ENCODE measurements at places on chromosomes 2 and 18. TPM values are rescaled to one million over a fixed set of nuclear protein-coding genes. Genes with fewer than 3 reads are reported as not detected.

DNA sequence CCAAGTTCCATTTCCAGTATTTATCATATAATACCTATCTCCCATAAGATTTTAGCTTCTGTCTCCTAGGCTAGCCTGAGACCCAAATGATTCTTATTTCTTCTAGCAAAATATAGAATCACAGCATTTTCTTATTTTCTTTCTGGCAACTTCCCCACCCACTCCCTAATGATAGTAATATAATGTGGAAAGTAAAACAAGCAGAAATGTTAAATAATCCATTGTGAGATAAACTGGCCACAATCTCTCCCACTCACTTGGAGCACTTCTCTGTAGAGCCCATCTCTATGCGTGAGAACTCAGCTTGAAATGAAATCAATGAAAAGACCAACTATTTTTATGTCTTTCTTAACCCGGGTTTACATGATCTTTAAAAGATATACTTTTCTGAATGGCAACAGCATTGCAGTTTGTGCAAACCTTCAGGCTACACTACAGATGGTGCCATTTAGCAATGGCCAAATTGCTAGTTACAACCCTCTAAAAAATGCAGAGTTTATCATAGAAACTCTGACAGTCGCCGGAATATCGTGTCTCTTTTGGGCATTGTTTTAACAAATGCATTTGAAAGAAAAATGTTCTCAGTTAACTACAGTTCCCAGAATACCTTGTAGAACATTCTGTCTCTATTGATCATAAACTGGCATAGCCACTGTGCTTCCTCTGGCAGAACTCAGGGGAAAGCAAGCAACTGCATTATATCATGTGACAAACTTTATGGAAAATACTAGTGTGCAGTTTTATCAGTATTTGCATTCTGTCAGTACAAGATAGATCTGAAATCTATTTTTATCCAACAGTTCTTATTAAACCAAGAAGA is 1407.4 kb upstream of the ZEB2 start:
- no peaks in the 10 kb centered on the region for H3K36me3 ChIP-seq
- no peak overlapping the region for H3K27ac ChIP-seq
- DNase-seq = no peak
- no peak overlapping the region for H3K4me3 ChIP-seq

GRCh38 chr2:6068429-6068828 is 376.2 kb downstream of the SOX11 start:
- H3K4me3 ChIP-seq = no peak overlapping the region
- H3K27me3 ChIP-seq = no peaks in the 10 kb centered on the region
- no peak overlapping the region for H3K27ac ChIP-seq
- H3K36me3 ChIP-seq = no peaks in the 10 kb centered on the region
- no peaks in the 10 kb centered on the region for H3K4me1 ChIP-seq

GRCh38 chr18:3529601-3530000 is 79.6 kb downstream of the TGIF1 start:
- H3K4me1 ChIP-seq = peaks cover 17% of the 10 kb centered on the region
- no peaks in the 10 kb centered on the region for H3K27me3 ChIP-seq
- H3K27ac ChIP-seq = no peak overlapping the region
- no peak overlapping the region for H3K4me3 ChIP-seq

EEF1B2 gene
- total RNA-seq = 473 TPM

DNA sequence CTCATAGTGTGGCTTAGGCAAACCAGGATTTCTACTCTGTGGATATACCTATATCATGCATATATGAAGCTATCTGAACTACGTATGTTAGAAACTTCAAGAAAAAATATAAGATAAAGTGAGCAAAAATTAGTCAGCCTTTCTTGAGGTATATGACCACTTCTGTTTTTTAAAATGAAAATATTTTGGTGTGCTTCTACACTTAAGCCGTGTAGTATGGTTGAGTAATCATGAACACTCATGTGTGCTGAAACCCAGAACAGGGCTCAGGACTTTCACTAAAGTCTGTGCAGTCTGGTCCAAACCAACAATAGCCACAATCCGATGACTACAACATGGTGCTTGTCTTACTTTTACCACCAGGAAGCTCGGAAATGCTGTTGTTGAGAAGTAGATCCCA is 48.9 kb upstream of the TMEM177 start:
- H3K4me3 ChIP-seq = no peak overlapping the region
- no peak for DNase-seq
- peaks cover 14% of the 10 kb centered on the region for H3K27me3 ChIP-seq
- H3K4me1 ChIP-seq = no peaks in the 10 kb centered on the region
- H3K36me3 ChIP-seq = no peaks in the 10 kb centered on the region

DNA sequence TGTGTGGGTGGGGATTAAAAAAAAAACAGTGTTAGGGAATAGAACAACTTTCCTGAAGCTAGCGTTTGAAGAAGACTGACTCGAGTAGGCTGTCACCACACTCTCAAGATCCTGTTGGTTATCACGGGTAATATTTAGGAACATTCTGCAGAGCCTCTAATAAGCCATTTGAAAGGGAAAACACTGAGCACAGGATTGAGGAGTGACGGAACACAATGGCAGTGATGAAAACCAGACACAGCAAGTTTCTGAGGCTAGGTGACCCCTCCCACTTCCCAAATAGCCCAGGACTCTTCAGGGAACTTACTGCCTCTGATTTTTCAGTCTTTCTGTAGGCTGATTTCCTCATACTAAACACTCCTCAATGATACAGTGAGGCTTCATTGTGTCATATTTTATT is 88.2 kb upstream of the TMEM200C start:
- no peak overlapping the region for H3K4me3 ChIP-seq
- H3K27ac ChIP-seq = no peak overlapping the region
- no peaks in the 10 kb centered on the region for H3K4me1 ChIP-seq
- no peaks in the 10 kb centered on the region for H3K27me3 ChIP-seq
- no peaks in the 10 kb centered on the region for H3K36me3 ChIP-seq

WIPF1 gene
- total RNA-seq = 590 TPM

GRCh38 chr2:22719396-22719795 is 665.6 kb upstream of the KLHL29 start:
- H3K27me3 ChIP-seq = no peaks in the 10 kb centered on the region
- H3K4me3 ChIP-seq = no peak overlapping the region
- no peak overlapping the region for H3K27ac ChIP-seq
- no peak for DNase-seq
- no peaks in the 10 kb centered on the region for H3K36me3 ChIP-seq
- H3K4me1 ChIP-seq = no peaks in the 10 kb centered on the region

INO80D gene
- 26.5 TPM for total RNA-seq

DNA sequence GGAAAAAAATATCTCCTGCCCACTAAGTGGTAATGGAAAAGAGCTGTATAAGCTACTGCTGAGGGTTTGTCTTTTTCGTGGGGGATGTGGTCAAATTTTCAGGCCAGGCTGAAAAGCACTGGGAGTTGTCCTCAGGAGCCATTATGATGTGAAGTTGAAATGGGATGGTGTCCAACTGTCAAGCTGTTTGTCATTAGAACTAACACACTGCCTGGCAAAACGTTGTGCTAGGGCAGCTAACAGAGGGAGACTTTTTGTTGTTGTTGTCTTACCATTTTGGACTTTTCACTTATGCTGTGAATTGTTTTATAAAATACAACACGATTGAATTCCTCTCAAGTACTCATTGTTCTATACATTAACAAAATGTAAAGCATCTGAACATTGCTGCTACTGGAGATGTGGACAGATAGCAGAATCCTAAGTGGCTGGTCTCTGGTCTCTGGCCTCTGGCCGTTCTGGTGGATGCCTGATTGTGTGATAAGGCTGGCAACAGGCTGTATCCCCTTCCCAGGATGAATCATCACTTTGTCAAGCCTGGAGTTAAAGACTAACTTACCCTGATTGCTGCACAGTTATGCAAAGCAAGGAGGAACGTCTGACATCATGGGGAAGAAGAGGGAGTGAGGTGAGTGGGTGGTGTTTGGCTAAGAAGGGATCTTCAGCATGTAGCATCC is 2.3 kb downstream of the MYO1B start:
- H3K4me3 ChIP-seq = no peak overlapping the region
- H3K27me3 ChIP-seq = peaks cover 42% of the 10 kb centered on the region
- H3K4me1 ChIP-seq = peaks cover 8% of the 10 kb centered on the region
- no peak for DNase-seq

SLC39A10 gene
- total RNA-seq = 47.0 TPM

DNA sequence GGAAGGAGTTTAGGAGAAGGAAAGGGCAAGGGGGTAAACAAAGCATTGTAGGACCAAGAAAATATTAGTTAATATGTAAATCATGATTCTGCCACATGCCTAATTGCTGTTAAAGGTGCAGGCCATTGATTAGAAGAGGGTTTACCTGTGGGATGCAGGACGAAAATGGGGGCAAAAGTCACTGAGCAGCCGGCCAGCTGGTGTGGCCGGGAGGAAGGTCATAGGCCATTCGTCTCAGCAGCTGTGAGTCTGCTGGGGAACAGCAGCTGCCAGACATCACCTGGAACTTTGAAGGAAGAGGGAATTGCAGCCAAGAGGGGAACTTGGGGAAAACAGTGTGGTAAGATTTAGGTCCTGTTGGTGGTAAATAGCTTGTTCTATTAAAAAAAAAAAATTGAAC is 184.4 kb downstream of the DYSF start:
- no peak for DNase-seq
- H3K4me3 ChIP-seq = no peak overlapping the region
- H3K4me1 ChIP-seq = no peaks in the 10 kb centered on the region
- no peak overlapping the region for H3K27ac ChIP-seq
- H3K27me3 ChIP-seq = peaks cover 5% of the 10 kb centered on the region

GRCh38 chr2:187612857-187613256 is 58.6 kb upstream of the TFPI start:
- H3K4me3 ChIP-seq = no peak overlapping the region
- H3K4me1 ChIP-seq = no peaks in the 10 kb centered on the region
- no peak overlapping the region for H3K27ac ChIP-seq
- H3K36me3 ChIP-seq = no peaks in the 10 kb centered on the region
- DNase-seq = no peak
- H3K27me3 ChIP-seq = no peaks in the 10 kb centered on the region

DNA sequence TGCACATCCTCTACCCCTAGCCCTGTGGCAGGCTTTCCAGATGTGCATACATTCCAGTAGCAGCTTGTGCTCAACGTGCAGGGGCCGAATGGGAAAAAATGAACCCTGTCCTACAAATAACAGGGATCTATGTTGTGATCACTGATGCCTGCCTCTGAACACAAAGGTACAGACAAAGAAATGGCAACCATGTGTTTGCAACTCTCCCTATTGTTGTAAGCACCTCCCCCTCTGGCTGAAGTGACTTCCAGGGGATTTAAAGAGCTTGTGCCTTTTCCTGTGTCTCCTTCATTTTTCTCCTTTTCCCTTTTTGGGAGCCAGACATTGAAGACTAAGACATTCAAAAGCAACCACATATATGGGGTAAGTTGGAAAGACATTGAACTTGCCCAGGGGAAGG is 21.6 kb downstream of the ARHGAP25 start:
- no peak overlapping the region for H3K4me3 ChIP-seq
- peaks cover 90% of the 10 kb centered on the region for H3K4me1 ChIP-seq
- DNase-seq = no peak
- H3K36me3 ChIP-seq = peaks cover 79% of the 10 kb centered on the region
- H3K27me3 ChIP-seq = no peaks in the 10 kb centered on the region

GRCh38 chr2:36859366-36859792 is 107.0 kb downstream of the STRN start:
- H3K4me3 ChIP-seq = no peak overlapping the region
- no peaks in the 10 kb centered on the region for H3K27me3 ChIP-seq
- no peak overlapping the region for H3K27ac ChIP-seq
- peaks cover 19% of the 10 kb centered on the region for H3K4me1 ChIP-seq
- no peak for DNase-seq

CCDC68 gene
- 0.13 TPM for total RNA-seq

DNA sequence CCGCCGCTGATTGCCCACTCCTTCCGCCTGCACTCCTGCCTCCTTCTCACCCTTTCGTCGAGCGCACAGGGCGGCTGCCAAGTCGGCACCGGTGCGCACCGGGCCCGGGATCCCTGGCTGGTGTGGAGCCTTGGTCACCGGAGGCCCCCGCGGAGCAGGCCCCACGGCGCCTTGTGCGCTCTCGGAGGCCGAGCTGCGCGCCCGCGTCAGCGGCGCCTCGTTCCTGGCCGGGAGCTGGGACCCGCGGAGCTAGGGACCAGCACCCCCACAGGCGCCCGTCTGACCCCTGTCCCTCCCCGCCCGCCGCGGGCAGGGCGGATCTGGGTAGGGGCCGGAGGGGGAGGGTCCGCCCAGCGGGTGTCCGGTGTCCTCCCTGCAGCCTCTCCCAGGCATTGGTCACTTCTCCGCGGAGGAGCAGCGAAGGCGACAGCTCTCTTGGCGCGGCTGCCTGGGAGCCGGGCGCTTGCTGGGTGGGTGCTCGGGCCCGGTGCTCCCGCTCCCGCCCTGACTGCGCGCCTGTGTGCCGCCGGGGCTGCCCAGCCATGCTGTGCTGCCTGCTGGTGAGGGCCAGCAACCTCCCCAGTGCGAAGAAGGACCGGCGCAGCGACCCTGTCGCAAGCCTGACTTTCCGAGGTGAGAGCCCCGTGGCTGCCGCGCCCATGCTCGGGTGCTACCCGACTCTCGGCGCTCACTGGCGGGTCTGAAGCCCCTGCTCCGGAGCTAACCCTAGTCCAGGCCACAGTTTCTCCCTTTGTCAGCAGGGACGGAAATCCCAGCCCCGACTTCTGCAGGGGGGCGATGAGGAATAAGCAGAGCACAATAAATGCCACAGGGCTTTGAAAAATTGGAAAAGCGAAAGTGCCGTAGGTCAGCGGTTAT is 13.2 kb downstream of the DYSF start:
- peaks cover 3% of the 10 kb centered on the region for H3K4me1 ChIP-seq
- H3K4me3 ChIP-seq = peak overlapping the region; percentile 69
- H3K36me3 ChIP-seq = no peaks in the 10 kb centered on the region
- H3K27ac ChIP-seq = no peak overlapping the region

- no peak for DNase-seq
- no peaks in the 10 kb centered on the region for H3K27me3 ChIP-seq
- H3K27ac ChIP-seq = no peak overlapping the region
- H3K4me3 ChIP-seq = no peak overlapping the region
- H3K4me1 ChIP-seq = no peaks in the 10 kb centered on the region
Measured at GRCh38 chr2:2742726-2743125, 411.7 kb upstream of the MYT1L start.

- H3K4me1 ChIP-seq = peaks cover 12% of the 10 kb centered on the region
- H3K4me3 ChIP-seq = no peak overlapping the region
- H3K27ac ChIP-seq = no peak overlapping the region
Measured at GRCh38 chr2:10167316-10167715, 44.8 kb downstream of the RRM2 start.

GRCh38 chr2:121019071-121019470 is 265.9 kb downstream of the TFCP2L1 start:
- no peak overlapping the region for H3K4me3 ChIP-seq
- H3K4me1 ChIP-seq = no peaks in the 10 kb centered on the region
- no peak for DNase-seq
- no peak overlapping the region for H3K27ac ChIP-seq

DNA sequence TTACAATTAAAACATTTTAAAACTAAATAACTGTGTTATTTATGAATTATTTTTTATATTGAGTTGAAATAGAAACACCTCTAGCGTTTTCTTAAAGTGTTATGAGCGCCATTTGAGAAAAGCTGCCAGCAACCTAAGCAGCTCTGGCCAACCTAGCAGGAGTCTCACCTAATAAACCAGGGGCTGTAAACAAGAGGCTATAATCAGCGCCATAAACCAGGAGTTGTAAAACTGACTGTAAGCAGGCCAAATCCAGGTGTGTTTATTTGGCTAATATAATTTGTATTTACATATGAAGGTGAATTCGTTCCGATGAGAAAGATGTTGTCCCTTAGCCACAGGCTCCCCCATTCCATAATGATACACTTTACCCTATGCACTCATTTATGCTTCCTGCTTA is 34.7 kb downstream of the LRRTM1 start:
- no peaks in the 10 kb centered on the region for H3K4me1 ChIP-seq
- no peaks in the 10 kb centered on the region for H3K27me3 ChIP-seq
- no peak overlapping the region for H3K27ac ChIP-seq
- no peak overlapping the region for H3K4me3 ChIP-seq
